Heart right ventricle (tissue), 16 donors: ENCODE measurements at places on chromosomes 13 and 19. TPM values are rescaled to one million over a fixed set of nuclear protein-coding genes. Genes with fewer than 3 reads are reported as not detected.
A peak's percentile ranks its signal among the peaks of the same experiment; 100 is the strongest.

DNA sequence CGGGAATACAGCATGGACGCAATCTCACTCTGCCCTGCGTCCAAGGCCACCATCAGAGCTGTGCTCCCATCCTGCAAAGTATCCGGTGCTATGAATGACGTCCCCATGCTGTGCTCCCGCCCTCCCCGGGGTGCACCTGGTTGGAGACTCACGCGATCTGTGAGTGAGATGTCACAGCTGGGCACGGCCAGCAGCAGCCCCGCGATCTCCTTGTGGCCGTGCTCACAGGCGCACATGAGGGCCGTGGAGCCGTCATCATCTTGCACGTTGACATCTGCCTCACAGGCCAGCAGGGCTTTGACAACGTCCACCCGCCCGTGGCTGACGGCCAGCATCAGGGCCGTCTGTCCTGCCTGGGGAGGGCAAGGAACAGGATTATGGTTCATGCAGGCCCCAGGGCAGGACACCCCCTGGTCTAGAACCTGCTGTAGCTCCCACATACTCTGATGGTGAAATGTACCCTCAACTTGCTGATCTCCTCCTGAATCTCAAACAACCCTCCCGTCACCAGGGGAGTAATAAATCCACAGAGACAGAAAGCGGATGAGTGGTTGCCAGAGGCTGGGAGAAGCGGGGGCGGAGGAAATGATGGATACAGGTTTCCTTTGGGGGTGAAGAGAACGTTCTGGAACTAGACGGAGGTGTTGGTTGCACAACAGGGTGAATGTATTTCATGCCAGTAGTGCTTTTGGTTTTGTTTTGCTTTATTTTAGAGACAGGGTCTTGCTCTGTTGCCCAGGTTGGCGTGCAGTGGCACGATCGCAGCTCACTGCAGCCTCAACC lies 14.5 kb upstream of the SPC24 start:
- DNase-seq = no peak

Gene RNF113B
- total RNA-seq = not detected

DNA sequence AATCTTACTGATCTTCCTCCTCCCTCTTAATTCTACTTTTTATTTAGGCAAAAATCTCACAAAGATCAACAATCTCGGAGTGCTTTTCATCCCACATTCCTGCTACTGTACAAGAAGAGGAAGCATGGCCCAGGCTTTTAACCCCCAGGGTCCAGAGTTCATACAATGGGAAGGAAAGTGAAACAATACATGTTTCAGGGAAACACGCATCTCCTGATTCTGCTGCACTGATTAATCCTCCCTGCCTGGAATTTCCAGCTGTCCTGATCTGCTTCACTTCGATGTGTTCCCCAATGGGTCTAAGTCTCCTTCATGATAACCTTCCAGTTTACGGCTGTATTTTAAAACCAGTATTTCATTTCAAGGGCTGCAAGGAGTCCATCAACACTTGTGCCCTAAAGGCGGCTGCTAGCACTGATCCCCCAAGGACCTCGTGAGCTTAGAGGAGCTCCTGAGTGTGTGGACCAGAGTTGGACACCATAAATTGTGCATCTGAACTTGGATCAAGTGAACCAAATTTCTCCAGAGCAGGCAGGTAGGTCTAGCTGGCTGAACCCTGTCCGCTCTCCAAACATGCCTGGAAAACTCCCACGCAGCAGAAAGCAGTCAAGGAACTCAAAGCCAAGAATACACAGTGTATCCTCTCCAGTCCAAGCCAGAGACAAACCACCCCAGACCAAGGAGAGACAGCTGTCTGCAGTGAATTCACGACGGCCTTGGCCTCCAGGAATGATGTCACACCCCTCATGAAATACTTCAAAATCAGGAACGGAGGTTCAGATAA lies 44.3 kb downstream of the COL4A1 start:
- peak; percentile 53 for DNase-seq

Gene ICAM4
- total RNA-seq = 0.51 TPM

Gene GARIN5A
- 1.2 TPM for total RNA-seq
